Fibroblast of gingiva (primary cell): ENCODE measurements at places on chromosomes 5 and 9.

DNA sequence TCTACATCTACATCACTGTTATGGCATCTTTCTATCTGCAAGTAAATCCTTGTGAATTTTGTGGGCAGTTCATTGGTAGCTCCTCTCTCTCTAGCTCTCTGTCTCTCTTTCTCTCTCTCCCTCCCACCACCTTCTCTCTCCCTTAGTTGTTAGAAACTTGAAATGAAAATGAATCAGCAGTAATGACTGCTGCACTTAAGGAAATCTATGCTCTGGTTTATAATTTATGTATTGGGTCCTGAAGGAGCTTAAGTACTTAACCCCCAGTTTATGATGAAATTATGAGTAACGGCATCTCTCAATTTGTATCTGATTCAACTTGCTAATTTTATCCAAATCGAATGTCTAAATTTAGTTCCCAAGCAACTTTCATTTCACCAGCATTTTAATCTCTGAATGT is 52.0 kb upstream of the PTGER4 start:
- no peak for DNase-seq

DNA sequence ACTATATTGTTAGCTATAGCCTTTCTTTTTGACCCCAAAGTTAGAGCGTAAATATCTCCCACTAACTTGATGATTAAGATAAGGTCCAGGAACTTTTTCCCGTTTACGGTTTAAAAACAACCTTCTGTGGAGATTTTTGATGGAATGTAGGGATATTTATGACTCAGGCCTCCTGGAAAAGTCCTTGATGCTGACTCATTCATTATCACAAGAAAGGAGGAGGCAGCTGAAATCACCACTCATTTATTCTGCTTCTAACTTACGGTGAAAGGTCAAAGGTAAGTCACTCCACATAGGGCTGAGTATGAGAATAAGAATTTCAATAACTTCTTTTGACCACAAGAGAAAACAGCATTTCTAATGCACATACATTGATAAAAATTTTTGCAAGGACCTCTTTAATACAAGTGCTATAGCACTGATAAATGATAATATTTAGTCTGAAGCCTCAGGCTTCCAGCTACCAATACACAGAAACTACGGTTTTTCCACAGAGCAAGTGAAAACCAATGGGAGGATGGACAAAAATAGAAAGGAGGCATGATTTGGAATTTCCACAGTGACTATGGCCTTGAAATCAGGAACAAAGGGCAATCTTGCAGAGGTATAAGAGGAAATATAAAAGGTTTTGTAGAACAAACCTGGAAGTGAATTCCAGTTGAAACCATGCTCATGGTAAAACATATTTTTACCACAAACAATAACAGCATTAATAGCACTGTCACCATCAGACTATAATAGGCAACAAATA is 146.5 kb downstream of the PPP2R2B start:
- no peak for DNase-seq

DNA sequence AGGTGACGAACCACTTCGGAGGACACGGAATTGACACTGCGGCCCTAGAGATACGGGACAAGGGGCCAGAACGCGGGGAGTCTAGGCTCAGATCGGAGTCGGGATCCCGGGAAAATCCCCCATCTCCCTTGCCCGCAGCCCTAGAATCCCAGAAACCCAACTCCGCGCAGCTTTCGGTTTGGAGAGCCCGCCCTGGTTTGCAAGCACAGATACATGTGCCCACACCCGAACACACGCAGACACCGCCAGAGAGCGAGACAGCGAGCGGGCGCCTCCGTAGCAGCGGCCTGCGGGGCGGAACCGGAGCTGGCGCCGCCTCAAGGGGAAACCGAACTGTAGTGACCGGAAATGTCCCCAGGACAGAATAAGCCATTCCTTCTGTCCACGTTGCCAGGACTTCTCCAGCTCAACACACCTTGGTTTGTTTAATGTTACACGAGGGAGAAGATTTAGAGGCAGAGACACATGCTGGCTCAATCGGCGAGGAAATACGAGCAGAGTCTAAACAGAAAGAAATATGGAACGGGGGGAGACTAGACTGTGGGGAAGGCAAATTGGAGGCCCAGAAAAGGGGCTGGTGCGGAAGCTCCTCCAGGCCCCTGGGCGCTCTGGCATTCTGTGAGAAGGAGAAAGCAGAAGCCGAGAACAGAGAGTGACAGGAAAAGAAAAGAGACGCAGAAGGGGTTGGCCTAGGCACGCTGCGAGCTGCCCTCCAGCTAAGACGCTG is 2.9 kb upstream of the PAX5 start:
- peak; percentile 14 for DNase-seq

DNA sequence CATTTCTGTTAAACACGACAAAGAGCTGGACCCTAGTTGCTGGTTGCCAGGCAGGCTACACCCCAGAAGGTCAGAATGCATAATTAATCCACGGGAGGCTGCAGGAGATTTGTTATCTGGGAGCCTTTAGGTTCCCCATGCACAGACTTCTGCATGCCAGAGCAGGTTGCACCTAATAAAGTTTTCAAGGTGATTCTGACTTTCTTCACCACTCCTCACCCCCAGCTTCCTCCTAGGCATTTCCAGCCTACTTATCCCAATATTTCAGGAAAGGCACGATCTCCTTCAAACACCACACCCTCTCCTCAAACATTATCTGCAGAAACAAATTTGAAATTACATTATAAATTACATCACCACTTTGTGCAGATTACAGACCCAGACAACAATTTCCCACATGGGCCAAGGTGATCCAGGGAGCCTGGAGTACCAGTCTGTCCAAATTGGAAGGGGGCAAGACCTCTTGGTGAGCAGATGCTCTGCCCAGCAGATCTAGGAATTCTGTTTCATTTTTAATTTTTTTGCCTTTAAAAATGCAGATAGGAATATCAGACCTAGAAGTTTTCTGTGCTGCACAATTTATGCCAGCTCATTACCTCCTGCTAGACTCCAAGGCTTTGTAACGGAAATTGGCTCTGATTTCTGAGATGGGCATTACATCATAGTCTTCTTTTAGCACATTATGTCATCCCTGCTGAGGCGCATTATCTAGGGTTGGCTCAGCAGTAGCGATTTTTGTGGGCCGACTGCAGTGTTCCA is 363.4 kb upstream of the SLC30A5 start:
- peak; percentile 65 for DNase-seq

DNA sequence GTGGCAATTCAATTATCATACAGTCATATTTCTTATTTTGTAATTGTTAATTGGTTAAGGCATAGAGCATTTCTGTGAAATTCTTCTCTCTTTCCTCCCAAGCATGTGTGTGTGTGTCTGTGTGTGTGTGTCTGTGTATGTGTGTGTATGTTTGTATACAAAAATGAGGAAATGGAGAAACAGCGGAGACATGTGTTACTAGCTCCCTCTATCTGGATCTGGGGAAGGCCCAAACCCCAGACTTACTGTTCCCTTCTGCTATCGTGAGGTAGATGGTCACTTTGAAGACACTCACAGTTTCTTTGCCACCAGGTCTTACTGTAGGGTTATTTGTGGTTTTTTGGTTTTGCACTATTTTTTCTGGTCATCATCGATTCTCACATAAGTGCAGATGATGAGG is 11.4 kb upstream of the C5orf63 start:
- no peak for DNase-seq

- no peak for DNase-seq
Measured at GRCh38 chr9:121694600-121694999, 43.2 kb downstream of the DAB2IP start.

DNA sequence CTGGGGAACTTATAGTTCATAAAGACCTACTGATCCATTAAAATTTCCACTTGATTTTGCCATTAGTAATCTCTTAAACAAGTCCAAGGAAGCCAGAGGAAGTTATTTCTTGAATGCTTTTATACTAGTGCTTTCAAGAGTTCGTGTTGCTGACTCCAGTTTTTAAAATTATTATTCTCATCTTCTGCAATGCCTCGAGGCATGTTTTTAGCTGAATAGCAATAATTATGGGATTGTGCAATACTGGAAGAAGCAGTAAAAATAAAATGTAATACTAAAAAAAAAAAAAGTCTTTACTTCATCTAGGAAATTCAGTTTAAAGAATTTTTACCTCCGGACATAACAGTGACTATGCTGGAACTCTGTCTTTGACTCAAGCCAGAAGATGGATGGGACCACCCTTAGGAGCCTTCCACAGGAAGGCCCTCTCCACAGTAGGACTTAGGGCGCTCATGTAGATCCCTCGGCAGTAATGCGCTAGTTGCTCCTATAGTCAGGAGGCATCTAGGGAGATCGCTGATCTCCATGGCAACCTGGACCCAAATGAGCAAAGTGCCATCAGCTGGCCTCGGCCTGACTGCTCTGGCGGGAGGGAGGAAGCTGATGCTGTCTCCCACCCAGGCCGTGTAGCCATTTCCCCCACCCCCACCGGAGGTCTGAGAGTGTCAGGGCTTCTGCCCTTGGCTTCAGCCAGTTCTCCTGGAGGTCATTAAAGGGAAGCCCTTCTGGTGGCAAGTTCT is 56.7 kb downstream of the DAPK1 start:
- peak; percentile 43 for DNase-seq

DNA sequence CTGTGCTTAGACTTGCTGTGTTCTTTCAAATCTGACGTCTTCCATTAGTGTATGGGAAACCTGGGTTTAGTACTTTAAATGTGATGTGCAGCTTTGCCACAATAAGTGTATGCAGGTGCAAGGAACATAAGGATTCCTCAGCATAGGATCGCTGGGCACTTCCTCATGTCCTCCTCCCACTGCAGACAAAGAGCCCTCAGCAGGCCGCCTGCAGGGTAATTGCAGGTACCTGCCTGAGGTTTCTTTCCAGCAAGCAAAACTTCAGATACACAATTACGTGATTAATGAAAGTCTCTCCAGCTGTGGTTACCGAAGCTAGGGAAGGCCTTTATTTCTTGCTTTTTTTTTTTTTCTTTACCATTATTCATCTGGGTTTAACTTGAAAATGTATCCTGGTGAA is 233.1 kb downstream of the RFK start:
- DNase-seq: no peak

DNA sequence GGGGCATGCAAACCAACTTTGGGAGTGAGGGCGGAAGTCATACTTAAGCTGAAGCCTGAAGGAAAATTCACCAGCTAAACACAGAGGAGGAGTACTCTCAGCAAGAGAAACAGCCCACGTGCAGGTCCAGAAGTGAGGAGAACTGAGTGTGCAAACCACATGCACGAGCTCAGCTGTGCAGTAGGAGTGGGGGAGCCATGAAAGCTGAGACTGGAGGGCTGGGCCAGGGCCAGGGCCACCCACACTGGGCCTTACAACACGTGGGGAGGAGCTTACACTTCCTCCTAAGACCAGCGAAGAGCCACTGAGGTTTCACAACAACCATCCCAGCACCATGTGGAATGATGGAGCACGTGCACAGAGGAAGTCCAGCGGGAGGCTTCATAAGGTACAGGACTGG is 9.3 kb upstream of the WWC1 start:
- peak; percentile 44 for DNase-seq

GRCh38 chr5:62212648-62213047 is 93.4 kb upstream of the KIF2A start:
- no peak for DNase-seq

GRCh38 chr5:132019857-132020555 is 8.5 kb upstream of the ACSL6 start:
- no peak for DNase-seq

DNA sequence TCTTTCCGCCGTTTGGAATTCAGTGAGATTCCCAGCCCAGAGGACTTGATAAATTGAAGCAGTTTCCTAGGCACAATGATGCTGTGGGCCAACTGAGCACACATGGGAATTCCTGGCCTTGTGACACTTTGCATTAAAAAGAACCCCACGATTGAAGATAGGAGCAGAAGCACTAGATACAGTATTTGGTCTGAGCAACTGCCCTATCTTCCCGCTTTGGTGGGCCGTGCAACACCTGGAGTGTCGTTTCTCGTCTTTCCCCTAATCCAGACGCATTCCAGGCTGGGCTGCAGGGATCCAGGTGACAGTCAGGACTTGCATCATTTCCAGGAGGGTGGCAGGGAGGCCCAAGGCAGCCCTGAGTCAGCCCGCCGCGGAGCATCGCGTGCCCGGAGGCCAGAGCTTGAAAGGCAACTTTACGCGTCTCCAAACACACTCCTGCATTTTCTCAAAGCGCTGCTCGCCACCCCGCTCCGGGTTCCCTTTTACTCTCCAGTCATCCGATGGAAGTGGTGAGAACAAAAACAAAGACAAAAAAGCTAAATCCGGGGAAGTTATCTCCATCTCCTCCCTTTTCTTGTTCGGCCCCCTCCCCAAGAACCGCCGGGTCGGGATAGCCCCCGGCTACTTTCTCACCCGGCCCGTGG is 753 bp upstream of the STC2 start:
- DNase-seq: peak; percentile 72

DNA sequence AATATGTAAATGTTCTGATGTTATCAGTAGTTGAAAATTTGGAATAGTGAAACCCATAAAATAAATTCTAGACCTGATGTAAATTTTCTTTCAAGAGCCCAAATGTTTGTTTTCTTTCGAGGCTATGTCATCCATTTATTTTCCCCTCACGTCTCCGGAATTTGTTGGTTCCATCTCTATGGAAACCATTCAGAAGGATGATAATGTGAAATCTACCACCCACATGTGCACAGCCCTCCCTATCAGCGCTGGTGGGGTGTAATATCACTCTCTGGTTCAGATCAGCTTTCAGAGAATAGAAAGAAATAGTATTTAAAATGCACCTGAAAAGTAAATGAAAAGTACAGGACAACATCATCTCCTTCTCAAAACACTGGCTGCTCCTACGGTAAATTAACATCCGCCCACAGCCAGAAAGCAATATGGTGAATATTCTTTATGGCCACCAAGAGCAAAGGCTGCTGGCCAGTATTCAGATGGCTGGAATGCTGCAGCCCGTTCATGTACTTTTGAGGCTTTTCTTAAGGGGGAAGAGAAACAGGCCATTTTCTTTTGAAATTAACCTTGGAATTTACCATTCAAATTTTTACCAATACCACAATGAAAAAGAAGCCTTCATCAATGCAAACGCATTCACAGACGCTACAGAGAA is 28.5 kb downstream of the GLDC start:
- no peak for DNase-seq

- no peak for DNase-seq
Measured at GRCh38 chr9:111232997-111233790, 96.8 kb downstream of the OR2K2 start.

DNA sequence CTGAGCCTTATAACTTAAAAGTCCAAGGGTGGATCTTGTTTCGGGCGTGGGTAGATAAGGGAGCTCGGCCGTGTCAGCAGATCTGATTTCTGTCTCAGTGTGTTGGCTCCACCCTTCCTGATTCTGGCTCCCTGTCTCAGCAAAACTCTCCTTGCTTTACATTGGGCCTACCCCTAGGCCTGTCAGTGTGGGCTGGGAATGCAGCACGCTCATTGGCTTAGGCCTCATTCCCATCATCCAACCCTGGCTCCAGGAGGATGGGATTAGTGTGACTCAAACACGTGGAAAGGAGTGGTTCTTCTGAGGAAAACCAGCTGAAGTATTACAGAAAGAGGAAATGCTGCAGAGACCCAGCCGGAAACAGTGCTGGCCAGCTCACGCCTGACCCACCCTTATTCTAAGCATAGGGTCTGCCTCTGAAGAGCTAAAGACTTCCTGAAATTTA is 59.9 kb downstream of the ZFAND5 start:
- DNase-seq: peak; percentile 77
